B cell (primary cell): ENCODE measurements at places on chromosomes 12 and 14. TPM values are rescaled to one million over a fixed set of nuclear protein-coding genes. Genes with fewer than 3 reads are reported as not detected.

The CLEC1B gene
- total RNA-seq: not detected in 2 replicates

The HHIPL1 gene
- not detected in 2 replicates for total RNA-seq

The EIF2S3B gene
- 0.54 and 0.73 TPM in 2 replicates for total RNA-seq

The SIRT4 gene
- total RNA-seq: 2.5 and 4.8 TPM in 2 replicates

DNA sequence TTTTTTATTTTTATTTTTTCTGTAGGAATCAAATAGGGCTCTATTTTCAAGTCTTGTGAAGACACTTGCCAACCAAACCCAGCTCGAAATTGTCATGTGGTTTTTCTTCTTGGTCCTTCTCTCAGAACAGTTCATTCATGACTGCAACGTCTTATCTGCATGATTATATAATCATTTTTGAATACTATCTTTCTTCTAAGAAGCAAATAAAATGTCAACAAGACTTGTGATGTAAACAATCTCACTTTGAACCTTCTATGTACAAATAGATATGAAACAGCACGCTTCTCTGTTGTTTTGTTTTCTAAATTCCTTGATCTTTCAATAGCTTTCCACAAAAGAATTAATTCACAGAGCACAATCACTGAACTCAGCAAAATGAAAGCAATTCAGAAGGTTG, 320.7 kb downstream of the SOX5 start:
- H3K4me1 ChIP-seq: no peaks in the 10 kb centered on the region
- no peak for DNase-seq
- H3K36me3 ChIP-seq: no peaks in the 10 kb centered on the region
- no peaks in the 10 kb centered on the region for H3K27me3 ChIP-seq

DNA sequence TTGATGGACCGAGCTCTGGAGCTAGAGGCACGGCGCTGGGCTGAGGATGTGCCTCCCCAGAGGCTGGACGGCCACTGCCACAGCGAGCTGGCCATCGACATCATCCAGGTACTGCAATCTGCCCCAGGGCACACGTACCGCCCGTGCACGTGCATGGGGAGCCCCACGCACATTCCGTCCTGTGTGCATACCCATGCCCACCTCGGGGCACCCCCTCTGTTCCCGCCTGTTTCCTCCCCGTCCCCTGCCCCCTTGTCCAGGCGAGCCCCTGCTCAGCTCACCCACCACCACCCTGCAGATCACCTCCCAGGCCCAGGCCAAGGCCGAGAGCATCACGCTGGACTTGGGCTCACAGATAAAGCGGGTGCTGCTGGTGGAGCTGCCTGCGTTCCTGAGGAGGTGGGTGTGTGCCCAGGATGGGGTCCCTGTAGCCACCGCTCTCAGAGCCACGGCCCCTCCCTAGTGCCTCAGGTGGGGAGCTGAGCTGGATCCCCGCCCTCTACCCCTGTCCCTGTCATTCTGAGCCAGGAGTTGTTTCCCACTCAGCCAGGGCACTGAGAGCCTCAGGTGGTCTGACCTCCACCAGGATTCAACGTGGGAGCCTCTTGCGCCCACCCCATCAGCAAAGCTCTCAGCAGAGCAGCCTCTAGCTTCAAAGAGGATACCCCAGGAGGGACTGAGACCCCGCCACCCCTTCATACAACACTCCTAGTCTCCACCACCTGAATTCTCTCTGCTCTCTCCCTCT, 6.9 kb downstream of the TNFAIP2 start:
- no peak for DNase-seq
- H3K36me3 ChIP-seq: no peaks in the 10 kb centered on the region
- H3K27ac ChIP-seq: no peak overlapping the region
- H3K4me1 ChIP-seq: no peaks in the 10 kb centered on the region

- H3K27me3 ChIP-seq: no peaks in the 10 kb centered on the region
- no peaks in the 10 kb centered on the region for H3K36me3 ChIP-seq
- H3K4me3 ChIP-seq: no peak overlapping the region
- no peak overlapping the region for H3K27ac ChIP-seq
- DNase-seq: no peak
Observed at GRCh38 chr14:59831121-59831730, 39.4 kb downstream of the RTN1 start.

- DNase-seq: no peak
- H3K4me1 ChIP-seq: no peaks in the 10 kb centered on the region
- H3K27ac ChIP-seq: no peak overlapping the region
- H3K36me3 ChIP-seq: no peaks in the 10 kb centered on the region
Observed at GRCh38 chr14:97388408-97388807, 591.2 kb downstream of the VRK1 start.

DNA sequence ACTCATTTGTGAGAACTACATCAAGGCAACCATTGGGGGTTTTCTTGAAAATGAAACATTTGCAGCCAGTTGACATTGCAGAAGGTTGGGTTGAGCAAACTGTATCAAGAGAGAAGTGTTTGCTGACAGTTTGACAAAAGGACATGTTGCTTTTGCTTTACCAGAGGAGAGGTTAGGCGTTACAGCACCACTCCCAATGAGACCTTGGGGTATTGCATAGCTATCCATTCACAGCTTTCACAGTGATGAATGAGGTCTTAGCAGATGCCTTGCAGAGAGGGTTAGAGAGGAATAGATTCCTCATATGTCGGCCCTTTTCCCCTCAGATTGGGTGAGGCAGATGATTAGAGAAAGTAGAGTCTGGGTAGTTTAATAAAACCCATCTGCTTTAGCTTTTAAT, 988.9 kb upstream of the FLRT2 start:
- no peaks in the 10 kb centered on the region for H3K4me1 ChIP-seq

DNA sequence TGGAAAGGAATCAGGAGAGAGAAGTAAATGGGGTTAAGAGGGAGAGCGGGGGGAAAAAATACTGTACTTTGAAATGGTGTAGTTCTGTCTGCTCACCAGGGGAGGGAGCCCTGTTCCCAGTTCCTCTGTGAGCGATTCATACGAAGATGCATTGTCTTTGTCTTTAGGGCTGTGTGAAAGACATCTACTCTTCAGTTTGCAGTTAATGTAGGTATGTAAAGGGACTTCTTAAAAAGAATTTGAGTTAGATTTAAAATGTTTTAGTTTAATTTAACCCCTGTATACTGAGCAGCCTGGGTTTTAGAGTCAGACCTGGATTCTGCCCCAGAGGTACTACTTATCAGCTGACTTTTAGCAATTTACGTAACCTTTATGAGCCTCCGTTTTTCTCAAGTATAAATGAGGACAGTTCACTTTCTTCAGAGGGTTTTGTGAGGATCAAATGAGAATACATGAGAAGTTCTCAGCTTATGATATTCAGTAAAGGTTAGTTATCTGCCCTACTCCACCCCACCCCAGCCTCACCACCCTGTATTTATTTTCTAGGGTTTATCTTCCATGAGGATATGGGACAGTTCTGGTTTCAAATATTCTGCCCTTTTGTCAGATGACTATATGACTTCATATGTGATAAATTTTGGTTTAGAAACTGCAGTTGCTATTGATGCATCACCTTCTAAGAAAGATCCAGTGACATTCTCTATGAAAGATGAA, 82.5 kb upstream of the EVL start:
- no peak overlapping the region for H3K4me3 ChIP-seq
- H3K4me1 ChIP-seq: no peaks in the 10 kb centered on the region
- H3K27me3 ChIP-seq: no peaks in the 10 kb centered on the region

DNA sequence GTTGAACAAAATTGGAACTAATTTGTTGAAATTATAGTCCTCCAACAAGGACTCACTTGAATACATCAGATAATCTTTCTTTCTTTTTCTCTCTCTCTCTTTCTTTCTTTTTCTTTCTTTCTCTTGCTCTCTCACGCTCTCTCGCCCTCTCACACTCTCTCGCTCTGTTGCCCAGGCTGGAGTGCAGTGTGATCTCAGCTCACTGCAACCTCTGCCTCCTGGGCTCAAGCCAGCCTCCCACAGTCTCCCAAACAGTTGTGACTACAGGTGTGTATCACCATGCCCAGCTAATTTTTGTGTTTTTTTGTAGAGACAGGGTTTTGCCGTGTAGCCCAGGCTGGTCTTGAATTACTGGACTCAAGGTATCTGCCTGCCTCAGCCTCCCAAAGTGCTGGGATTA, 22.8 kb downstream of the WDR20 start:
- H3K4me1 ChIP-seq: peaks cover 6% of the 10 kb centered on the region
- H3K27me3 ChIP-seq: no peaks in the 10 kb centered on the region
- H3K36me3 ChIP-seq: peaks cover 8% of the 10 kb centered on the region
- no peak for DNase-seq

DNA sequence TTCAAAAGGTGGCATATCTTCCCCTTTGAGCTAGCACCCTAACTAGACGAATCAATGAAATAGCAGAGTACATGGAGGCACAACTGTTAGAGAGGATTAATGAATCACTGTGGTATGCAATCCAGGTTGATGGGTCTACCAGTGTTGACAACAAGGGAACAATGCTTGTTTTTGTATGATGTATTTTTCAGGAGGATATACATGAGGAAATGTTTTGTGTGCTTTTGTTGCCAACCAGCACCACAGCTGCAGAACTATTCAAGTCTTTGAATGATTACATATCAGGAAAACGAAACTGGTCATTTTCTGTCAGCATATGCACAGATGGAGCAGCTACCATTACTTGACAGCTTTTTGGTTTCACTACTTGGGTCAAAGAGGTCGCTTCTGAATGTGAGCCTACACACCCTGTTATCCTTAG, 142.6 kb downstream of the GPHN start:
- no peaks in the 10 kb centered on the region for H3K27me3 ChIP-seq
- no peak for DNase-seq
- no peaks in the 10 kb centered on the region for H3K4me1 ChIP-seq
- H3K36me3 ChIP-seq: no peaks in the 10 kb centered on the region
- H3K4me3 ChIP-seq: no peak overlapping the region

- no peak overlapping the region for H3K27ac ChIP-seq
- H3K4me3 ChIP-seq: no peak overlapping the region
- no peaks in the 10 kb centered on the region for H3K36me3 ChIP-seq
- no peaks in the 10 kb centered on the region for H3K4me1 ChIP-seq
Observed at GRCh38 chr14:20757965-20758364, 10.2 kb upstream of the EDDM3B start.

DNA sequence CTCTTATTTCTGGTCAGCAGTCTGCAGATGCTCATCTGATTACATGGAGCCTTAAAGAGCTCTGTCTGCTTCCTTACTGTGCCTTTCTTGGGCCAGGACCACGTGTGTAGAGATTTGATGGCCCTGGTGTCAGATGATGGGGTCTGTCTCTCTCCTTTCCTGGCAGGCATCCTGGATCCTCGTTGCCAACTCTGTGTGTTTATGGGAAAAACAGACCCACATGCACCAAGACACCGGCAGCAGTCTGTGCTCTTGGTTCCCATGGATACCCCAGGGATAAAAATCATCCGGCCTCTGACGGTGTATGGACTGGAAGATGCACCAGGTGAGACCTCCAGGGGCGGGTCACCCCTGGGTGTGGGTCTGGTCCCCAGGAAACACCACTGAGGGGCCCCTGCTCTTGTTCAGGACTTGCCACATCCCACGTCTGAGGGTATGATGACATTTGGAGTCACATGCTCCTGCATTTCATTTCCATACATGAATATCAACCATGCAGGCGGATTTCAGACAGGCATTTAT, 18.5 kb upstream of the ALDH2 start:
- no peak overlapping the region for H3K4me3 ChIP-seq
- no peaks in the 10 kb centered on the region for H3K27me3 ChIP-seq
- no peak overlapping the region for H3K27ac ChIP-seq
- peaks cover 47% of the 10 kb centered on the region for H3K36me3 ChIP-seq

DNA sequence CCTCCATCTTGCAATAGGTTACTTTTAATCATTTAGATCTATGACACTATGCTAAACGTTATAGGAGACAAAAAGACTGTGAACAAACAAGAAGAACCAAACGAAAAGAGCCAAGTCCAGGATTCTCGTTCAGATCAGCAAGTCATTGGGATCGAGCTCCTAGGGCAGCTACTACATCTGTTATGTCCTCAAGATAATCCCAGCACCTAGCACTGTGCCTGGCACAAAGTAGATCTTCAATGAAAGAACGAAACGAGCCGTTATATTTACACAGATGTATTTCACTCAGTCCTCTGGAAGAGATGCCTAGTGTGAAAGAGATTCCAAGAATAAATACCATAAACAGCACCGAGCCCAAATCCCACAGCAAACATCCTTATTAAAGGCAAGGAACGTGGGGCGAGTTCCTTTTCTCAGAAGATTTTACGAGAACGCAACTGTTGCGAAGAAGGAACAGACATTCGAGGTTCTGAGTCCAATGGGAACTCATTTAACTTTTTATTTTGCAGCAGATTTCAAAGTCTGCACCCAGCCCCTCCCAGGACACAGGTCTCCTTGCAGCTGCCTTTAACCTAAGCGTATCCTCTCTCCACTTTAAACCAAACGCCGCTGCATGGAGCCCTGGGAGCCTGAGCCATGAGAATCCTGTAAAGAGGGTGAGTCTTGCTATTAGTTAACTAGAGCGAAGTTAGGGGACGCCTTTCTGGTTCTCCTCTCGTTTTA, 544 bp upstream of the TDP1 start:
- no peaks in the 10 kb centered on the region for H3K36me3 ChIP-seq
- peak overlapping the region; percentile 99 for H3K27ac ChIP-seq
- DNase-seq: no peak
- H3K4me1 ChIP-seq: peaks cover 20% of the 10 kb centered on the region

DNA sequence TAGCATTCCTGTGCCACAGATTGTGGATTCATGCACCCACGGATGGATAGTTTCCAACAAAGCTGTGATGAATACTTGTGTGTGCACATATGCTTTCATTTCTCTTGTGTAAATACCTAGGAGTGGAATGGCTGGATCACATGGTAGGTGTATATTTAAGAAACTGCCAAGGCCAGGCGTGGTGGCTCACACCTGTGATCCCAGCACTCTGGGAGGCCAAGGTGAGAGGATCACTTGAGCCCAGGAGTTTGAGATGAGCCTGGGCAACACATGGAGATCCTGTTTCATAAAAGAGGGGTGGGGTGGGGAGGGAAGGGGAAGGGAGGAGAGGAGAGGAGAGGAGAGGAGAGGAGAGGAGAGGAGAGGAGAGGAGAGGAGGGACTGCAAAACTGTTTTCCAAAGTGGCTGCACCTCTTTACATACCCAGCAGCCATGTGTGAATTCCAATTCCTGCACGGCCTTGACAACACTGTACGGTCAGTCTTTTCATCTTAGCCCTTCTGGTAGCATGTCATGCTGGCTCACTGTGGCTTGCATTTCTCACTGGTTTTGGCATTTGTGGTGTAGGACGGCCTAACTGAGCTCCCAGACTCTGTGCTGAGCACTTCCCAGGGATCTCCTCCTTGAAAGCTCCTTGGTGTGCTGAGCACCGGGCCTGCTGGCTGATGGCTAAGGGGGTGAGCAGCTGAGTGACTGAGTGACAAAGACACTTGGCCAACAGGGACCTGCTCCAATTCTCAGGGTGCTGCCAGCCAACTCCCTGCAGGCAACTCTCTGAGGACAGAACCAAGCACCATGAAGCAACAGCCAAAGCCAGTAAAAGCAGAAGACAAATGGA, 27.9 kb downstream of the SYNE3 start:
- H3K4me1 ChIP-seq: peaks cover 79% of the 10 kb centered on the region
- no peak for DNase-seq
- H3K27ac ChIP-seq: no peak overlapping the region
